ENCODE measurements at places on chromosomes 16 and 17.
A peak's percentile ranks its signal among the peaks of the same experiment; 100 is the strongest.

- no peak for DNase-seq
Measured at GRCh38 chr17:69651921-69652320, 237.4 kb downstream of the MAP2K6 start.

DNA sequence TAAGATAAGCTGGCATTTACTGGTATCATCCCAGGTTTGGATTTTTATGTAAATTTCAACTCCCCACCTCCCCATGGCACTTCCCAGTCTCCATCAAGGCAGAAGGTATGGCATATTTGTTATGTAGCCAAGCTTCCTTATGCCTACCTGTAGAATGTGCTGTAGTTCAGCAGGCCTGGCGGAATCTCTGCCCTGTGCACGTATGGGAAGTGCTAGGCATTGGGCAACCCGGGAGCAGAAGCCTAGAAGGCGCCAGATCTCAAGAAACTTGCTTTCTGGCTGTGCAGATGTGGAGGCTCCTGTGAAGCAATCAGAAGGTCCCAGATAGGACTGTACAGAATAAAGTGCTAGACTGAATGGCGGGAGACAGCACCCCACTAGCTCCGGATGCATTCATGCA is 64.7 kb downstream of the SNX20 start:
- DNase-seq, result no peak

GRCh38 chr16:1770328-1771187 is 785 bp downstream of the NME3 start:
- peak; percentile 84 for DNase-seq

GRCh38 chr16:1067629-1068028 is 4.9 kb upstream of the SSTR5 start:
- no peak for DNase-seq

All from left cardiac atrium (tissue), 4 donors.